ENCODE measurements at places on chromosomes 12 and 14. TPM values are rescaled to one million over a fixed set of nuclear protein-coding genes. Genes with fewer than 3 reads are reported as not detected.

The SAMD15 gene
- total RNA-seq = 2.0 TPM

DNA sequence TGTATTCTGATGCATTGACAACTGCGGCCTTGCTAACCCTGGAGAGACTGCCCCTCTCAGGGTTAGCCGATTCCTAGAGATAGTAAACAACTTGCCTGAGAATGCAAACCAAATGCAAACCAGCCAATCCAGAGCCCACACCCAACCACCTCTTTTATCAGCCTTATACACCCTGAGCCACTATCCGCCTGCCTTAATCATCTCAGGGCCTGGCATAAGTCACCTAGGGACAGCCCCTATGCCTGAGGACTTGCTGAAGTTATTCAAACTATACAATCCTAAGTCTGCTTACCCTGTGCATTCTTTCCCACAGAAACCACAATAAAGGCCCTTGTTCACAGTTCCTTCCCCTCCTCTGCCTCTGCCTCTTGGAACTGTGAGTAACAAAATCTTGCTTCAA, 177.2 kb downstream of the KCNA5 start:
- no peak for DNase-seq

- DNase-seq = no peak
Observed at GRCh38 chr12:92745856-92746550, 43.2 kb downstream of the PLEKHG7 start.

GRCh38 chr12:11798856-11799501, 149.5 kb downstream of the ETV6 start:
- no peak for DNase-seq

GRCh38 chr14:76168531-76168930, 16.8 kb downstream of the GPATCH2L start:
- no peak for DNase-seq

The KITLG gene
- total RNA-seq = 13.0 TPM

- no peak for DNase-seq
Observed at GRCh38 chr12:127728285-127728684, 538.7 kb upstream of the TMEM132C start.

DNA sequence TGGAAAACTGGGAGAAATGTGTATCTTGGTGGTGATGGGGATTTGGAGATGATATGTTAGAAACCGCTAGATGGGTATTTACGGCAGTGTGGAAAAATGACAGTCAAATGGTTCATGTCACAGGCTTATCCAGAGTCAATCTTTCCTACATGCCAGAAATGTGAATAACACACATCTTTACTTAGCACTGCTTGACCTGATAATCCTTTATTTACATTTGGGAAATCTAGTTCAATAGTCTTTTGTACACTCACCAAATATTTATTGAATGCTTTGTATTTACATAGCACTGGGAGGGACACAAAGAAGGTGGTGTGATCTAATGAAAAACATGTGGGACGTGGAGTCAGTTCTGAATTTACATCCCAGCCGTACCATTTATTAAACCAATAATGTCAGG, 208.2 kb downstream of the DIO2 start:
- DNase-seq = no peak

GRCh38 chr12:356276-356988, 32.7 kb downstream of the KDM5A start:
- DNase-seq = no peak

DNA sequence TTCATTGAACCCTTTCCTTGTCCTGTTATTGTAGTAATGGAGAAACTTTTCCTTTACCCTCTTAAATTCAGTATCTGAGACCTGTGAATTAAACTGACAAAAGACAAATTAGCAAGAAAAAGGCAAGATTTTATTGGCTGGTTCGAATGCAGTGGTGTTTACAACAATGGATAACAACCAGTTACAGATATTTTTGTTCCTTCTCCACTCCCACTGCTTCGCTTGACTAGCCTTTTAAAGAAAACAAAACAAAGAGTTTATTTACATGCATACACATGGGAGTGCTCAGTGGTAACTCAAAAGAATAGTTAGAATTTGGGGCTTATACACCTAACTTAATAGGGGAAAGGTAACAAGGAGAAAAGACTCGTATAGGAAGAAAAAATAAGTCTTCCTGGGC, 37.0 kb upstream of the HECTD1 start:
- no peak for DNase-seq

GRCh38 chr14:74459976-74460375, 33.1 kb downstream of the NPC2 start:
- DNase-seq = no peak

- DNase-seq = no peak
Observed at GRCh38 chr12:21941506-21942376, 515 bp upstream of the ABCC9 start.

GRCh38 chr14:97411938-97412612, 614.9 kb downstream of the VRK1 start:
- no peak for DNase-seq

DNA sequence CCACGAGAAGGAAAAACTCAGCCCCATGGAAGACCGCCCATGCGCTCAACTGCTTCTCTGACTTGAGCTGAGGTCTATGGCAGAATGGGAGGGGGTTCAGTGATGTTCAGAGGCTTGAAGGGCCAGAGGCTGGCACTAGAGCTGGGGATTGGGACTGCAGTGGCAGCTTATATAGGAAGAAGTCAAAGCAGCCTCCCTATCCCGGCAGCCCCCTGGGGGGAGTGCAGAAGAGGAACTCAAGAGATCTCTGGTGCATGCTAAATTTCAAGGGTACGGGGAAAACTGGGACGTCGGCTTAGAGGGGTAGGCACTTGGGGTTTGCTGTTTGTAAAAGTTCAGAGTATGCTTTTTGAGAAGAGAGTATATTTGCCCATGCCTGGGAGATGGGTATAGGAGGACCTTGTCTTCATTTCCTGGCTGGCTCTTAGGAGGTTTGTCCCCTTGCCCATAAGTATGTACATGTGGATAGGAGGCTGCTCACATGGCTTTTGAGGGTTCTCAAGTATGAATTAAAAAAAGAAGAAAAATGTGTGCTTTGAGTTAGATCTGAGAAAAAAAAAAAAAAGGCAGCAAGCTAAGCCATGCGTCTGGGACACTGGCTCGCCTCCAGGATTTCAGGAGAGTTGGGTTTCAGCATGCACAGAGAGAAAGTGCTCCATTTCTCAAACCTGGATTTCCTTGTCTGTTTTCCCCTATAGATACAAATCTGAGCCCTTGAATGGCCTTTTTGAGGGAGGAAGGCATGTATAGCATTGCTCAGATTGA, 3.2 kb upstream of the MEG3 start:
- peak; percentile 60 for DNase-seq

GRCh38 chr12:56304872-56305590, 4.9 kb upstream of the CS start:
- DNase-seq = no peak

- DNase-seq = peak; percentile 47
Observed at GRCh38 chr14:46048127-46048526, 603.5 kb downstream of the RPL10L start.

DNA sequence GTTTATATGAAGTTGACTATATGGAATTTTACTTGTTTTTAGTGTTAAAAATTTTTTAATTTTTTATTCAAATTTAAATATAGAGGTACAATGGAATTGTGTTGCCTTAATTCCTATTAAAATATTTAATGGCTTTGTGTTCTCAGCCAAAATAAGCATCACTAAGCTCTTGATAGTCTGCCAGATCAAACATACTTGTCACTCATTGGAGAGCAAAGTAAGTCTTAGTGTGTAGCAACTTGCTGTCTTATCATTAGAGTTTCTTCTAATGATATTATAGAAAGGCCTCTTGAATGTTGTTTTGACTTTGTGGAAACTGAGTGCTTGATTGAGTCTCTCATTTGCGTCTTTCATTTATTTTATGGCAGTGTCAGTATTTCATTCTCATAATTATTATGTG, 10.7 kb downstream of the SFSWAP start:
- no peak for DNase-seq

DNA sequence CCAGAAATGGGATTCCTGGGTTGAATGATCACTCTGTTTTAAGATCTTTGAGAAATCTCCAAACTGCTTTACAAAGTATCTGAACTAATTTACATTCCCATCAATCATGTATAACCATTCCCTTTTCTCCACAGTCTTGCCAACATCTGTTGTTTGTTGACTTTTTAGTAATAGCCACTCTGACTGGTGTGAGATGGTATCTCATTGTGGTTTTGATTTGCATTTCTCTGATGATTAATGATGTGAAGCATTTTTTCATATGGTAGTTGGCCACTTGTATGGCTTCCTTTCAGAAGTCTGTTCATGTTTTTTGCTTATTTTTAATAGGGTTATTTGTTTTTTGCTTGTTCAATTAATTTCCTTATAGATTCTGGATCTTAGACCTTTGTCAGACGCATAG, 211.8 kb upstream of the AVPR1A start:
- DNase-seq = no peak

DNA sequence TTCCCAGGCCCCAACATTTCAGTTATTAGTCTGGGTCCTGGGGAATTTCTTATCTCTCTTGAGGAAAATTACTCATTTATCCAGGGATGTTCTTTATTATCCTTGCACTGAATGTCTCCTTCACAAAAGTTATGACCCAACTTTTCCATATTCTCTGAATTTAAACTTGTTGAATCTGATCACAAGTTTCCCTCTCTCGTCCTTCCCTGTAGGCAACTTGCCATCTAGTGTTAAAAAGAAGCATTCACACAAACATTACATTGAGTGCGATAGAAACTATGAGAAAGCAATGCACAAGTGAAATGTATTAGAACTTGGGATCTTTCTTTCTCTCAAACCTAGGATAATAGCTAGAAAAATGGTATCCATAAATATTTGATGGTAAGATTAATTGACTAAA, 608.4 kb downstream of the FSCB start:
- DNase-seq = no peak
